Left renal pelvis (tissue), 4 donors: ENCODE measurements at places on chromosomes 16 and 17.

DNA sequence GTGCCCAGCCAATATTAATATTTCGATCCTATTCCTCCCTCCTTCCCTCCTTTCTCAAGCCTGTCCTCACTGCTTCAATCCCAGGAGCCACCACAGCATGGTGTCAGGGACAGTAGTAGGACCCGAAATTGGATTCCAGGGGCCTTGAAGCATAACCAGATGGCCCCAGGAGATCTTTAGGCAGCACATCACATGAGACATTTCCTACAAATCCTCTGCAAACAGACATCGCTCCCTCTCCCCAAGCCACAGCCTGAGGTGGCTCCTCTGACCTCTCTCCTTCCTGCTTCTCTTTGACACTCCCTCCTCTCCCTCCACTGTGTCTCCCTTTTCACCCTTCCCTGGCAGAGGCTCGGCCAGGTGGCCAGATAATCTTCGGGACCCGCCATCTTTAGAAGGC lies 76.6 kb downstream of the BMERB1 start:
- DNase-seq, result no peak

- no peak for DNase-seq
Measured at GRCh38 chr16:81429045-81429521, 15.5 kb upstream of the CMIP start.

GRCh38 chr17:3506054-3506453 lies 30.3 kb downstream of the ASPA start:
- DNase-seq, result no peak

DNA sequence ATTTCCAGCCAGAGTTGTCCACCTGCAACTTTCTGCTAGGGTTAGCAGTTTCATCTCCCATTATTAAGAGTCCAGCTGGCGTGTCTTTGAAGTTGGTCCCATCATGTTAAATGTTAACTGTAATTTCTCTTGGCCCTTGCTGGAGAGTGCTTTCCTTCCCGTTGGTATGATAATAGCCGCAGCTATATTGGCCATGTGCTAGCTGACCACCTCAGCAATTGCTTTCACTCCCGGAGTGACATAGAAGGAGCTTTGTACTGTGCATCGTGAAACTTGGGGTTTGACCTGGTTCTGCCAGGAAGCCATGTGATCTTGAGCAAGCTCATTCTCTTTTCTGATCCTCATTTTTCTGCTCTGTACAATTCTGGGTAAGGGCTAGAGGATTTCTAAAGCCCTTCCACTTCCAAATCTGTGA lies 81.0 kb upstream of the TBX2 start:
- DNase-seq, result no peak

DNA sequence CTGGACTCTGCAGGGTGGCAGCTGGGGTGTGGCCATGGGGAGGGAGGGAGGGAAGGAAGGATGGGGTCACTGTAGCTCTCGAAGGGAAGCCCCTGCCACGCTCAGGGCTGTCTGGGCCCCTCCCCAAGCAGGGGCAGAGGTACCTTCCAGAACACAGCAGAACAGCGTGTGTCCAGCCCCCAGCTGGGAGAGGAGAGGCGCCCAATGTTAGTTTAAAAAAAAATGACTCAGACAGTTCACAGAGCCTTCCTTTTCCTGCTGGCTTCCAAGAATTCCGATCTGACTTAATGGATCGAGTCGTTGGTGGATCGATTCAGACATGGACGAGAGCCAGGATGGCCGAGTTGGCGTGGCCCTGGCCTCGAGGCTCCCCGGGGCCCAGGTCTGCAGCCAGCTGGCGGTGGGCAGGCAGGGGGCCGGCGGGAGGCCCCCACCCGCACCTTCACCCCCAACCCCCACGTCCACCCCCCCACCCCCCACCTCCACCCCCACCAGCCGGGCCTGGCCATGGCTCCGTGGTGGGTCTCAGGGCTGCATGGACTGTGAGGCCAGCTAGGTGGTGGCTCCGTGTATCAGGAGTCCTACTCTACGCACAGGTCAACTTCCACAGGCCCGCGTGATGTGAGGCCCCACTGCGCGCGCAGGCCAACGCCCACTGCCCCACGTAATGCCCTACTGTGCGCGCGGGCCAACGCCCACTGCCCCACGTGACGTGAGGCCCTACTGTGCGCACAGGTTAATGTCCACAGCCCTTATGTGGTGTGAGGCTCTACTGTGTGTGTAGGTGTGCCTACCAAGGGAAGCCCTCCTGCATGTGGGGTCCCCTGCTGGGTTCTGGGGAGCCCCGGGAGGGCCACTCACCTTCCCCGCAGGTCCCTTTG lies 21.8 kb downstream of the CACNA1H start:
- DNase-seq, result no peak

- no peak for DNase-seq
Measured at GRCh38 chr17:33968350-33969044, 286.6 kb upstream of the CCL2 start.

GRCh38 chr17:60908324-60908723 lies 230.7 kb downstream of the BCAS3 start:
- DNase-seq, result no peak

DNA sequence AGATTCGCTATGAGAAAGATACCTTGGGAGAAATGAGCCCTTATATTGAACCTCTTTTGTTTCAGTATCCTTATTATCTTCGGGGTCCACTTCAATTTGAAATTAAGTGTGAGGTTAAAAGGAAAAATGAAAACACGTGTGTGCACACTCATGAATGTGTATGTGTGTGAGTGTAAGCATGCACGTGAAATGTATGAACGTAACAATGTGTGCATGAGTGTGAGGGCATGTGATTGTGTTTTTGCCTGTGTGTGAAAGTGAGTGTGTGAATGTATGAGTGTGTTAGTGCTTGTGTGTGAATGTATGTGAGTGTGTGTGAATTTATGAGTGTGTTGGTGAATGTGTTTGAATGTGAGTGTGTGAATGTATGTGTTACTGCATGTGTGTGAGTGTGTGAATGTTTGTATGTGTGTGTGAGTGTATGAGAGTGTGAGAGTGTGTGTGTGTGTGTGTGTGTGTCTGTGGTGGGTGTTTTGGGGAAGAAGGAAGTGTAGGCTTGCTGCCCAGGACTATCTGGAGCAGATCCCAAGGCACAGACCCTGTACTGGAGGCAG lies 224.0 kb upstream of the CDH13 start:
- DNase-seq, result no peak

DNA sequence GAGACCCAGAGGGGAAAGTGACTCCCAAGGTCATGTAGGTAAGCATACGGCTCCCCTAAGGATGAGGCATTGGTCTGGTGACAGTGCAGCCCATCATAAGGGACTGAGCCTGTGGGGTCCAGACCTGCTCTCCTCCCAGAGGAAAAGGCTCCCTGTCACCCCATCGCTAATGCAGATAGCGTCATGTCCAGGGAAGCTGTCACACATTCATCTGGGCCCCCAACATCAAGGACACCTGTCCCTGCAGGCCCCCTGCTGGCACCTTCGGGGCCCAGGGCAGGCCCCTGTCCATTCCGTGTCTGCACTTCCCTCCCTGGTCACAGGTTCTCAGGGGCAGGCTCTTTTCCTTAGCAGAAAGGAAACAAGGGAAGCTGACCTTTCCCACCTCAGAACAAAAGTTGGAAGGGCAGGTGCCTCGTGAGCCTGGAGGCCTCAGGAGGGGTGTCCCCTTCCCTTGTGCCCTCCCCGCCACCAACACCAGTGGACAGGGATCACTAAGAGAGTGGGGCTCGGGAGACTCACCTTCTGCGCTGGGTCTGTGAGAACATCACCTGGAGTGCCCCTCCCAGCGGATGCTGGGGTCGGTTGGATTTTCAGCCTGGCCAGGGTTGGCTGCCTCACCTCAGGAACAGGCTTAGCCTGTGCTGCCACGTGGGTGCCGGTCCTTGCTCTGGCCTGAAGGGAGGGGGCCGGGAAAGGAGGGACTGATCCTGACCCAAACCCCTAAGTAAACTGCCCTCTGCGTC lies 17.3 kb upstream of the LASP1NB start:
- DNase-seq, result no peak

DNA sequence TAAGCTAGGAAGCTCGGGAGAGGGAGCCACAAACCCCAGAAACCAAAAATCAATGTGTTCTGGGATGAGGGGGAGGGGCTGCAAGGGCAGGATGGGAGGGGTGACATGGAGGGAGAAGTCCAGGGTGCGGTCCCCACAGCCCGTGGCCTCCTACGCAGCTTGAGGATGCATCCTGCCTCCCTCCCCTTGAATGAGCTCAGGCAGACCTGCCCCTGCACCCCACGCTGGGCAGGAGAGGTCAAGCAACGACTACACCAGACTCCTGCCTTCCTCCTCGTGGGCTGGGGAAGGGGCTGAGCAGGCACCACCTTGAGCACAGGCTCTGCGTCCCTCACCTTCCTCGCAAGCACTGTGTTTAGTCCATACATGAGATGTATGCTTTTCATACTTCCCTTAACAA lies 3.9 kb downstream of the ANKRD13B start:
- DNase-seq, result no peak

- no peak for DNase-seq
Measured at GRCh38 chr17:55661963-55662834, 60.5 kb downstream of the TMEM100 start.

GRCh38 chr17:30218799-30219198 lies 16.7 kb downstream of the SLC6A4 start:
- DNase-seq, result no peak
